Stimulated activated CD8-positive, alpha-beta memory T cell treated with anti-CD3 and anti-CD28 coated beads, Interleukin-7, amount 100 ng/mL, for 1 hour (primary cell): ENCODE measurements at places on chromosomes 3 and 15.

- DNase-seq = no peak
These were observed 64.2 kb upstream of the CMSS1 start for GRCh38 chr3:99753268-99753975.

DNA sequence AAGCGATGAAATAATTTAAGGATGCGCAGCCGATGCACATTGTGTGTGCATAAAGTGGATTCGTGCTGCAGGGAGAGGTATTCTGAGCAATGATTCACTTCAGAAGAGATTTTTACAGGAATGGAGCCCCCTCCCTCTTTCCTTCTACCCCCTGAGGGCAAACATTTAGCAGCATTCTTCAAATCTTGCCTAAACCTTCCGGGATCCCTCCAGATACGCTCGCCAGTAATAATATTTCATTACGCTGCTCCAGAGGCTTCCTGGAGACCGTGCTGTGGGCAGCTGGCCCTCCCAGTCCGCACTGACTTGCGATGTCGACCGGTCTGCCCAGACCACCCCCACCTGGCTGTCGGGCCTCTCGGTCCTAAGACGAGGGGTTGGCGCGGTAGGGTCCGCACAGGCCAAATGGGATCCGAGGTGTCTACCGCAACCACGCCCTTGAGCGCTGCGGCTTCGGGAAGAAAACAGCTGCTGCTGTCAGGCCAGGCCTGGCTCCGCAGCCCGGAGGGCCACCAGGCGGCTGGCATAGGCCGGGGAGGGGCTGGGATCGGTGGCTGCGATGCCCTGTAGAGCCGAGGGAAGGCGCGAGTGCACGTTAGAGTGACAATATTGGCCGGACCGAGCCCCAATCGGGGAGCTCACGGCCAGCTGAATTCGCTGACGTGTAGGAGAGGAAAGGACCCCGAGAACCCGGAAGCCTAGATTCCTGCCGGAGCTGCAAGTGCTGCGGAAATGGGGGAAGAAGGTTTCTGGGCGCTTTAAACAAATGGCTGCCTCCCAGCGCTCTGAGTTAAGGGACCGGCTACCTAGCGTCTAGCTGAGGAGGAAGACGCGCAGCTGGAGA is 14.3 kb downstream of the ZIC4 start:
- no peak for DNase-seq

DNA sequence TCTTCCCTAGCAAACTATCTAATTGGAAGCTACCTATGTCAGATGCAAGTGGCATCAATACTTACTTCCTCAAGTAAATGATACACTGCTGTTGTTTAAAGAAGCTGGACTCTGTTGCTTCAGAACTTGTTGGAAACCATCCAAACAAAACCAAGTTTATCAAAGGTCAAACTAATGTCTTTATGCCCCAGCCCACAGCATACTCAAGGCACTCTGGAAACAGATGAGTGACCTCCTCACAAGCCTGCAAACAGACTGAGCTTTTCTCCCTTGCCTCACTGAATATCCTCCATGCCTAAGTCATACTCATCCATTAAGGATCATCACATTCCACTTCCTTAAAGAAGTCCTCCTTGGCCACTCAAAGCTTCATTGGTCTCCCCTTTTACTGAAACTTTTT is 107.4 kb upstream of the ACP3 start:
- no peak for DNase-seq

GRCh38 chr3:20846832-20847231 is 660.8 kb upstream of the SGO1 start:
- DNase-seq = no peak

DNA sequence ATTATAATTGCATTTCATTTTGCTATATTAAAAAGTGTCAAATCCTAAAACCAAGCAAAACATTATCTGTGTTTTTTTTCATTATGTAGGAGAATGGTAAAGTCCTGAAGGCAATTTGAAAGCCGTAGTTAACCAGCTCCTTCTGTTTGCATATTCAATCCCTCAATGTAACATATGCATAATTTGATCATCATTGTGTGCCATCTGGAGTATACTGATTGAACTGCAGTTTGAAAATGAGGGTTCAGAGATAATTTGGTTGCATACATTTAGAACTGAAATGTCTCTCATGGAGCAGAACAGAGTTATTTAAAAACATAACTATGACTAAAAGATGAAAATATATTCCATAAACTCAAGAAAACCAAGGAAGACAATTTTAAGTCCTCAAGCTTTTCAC is 518.6 kb downstream of the GBE1 start:
- no peak for DNase-seq

DNA sequence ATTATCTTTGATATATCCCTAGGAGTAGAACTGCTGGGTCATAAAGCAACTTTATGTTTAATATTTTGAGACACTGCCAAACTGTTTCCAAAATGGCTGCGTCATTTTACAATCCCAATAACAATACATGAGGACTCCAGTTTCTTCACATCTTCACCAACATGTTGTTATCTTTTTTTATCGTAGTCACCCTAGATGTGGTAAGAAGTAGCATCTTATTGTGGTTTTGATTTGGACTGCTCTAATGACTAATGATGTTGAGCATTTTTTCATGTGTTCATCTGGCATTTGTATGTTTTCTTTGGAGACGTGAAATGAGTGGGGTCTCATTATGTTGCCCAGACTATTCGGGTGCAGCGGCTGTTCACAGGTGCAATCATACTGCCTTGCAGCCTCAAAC is 83.8 kb downstream of the MAP4 start:
- DNase-seq = no peak

- DNase-seq = no peak
These were observed 623.7 kb downstream of the MCTP2 start for GRCh38 chr15:94855018-94855408.

- DNase-seq = no peak
These were observed 412.5 kb downstream of the TBC1D5 start for GRCh38 chr3:17329927-17330326.

GRCh38 chr15:38920966-38921365 is 356.4 kb upstream of the RASGRP1 start:
- no peak for DNase-seq

GRCh38 chr3:124133366-124133940 is 141.5 kb upstream of the ROPN1 start:
- DNase-seq = no peak

GRCh38 chr3:197042539-197042938 is 12.9 kb upstream of the MELTF start:
- DNase-seq = no peak

GRCh38 chr15:73361337-73361736 is 7.4 kb downstream of the HCN4 start:
- DNase-seq = no peak

GRCh38 chr3:183253528-183254486 is 754 bp downstream of the B3GNT5 start:
- DNase-seq = no peak

DNA sequence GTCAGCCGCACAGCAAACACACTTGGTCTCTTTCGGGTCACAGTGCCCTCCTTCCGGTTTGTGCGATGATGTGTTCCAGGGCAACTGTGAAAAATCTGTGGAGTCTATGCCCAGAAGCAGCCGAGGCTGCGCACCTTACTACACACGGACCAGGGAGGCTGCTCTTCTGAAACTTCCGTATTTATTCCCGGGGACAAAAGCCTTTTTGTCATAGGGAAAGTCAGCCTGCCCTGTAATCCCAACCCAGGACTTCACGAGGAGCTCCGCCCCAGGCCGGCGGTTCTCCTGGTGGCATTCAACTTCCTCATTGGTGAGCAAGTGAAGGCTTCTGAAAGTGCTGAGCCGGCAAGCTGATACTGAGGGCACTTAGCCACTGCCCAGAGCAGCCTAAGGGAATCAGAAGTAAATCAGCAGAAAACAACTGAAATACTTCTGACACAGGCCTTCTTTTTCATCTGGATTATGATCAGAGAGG is 126.5 kb downstream of the FMN1 start:
- no peak for DNase-seq

DNA sequence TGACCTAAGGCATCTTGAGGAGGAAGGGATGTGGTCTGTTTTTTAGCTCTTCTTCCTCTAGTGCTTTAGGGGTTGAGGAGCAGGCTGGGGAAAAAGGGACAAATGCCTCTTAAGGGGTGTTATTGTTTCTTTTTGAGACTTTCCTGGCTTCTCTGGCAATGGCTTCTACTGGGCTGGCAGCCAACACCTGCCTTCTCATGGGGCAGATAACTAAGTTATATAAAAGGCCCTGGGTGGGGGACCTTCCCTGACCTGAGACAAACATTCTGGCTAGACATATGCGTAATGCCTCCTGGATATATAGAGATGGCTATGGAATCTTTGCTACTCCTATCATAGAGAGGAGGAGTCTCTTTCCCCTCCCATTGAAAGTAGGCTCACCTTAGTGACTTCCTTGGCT is 179.2 kb upstream of the PROK2 start:
- DNase-seq = no peak
